ENCODE measurements at places on chromosomes 4 and X.

- DNase-seq: no peak
Measured at GRCh38 chrX:136322064-136322463, 21.3 kb downstream of the ADGRG4 start.

DNA sequence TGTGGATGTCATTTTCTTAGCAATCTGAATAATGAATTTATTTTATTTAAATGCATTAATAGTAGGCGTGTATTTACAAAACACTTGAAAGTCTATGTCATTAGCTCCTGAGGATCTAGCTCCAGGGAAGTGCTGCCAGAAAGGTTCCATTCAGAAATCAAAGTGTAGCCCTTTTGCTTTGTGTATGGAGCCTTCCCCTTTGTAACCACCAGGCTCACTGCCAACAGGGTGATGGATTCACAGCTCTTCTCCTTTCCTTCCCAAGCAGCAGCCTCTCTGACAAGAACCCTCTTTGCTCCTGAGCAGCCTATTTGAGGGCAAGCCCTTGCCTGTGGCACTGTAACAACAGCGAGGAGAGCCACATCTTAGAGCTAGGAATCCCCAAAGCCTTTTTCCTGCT is 286.0 kb upstream of the RASGEF1B start:
- DNase-seq: no peak

DNA sequence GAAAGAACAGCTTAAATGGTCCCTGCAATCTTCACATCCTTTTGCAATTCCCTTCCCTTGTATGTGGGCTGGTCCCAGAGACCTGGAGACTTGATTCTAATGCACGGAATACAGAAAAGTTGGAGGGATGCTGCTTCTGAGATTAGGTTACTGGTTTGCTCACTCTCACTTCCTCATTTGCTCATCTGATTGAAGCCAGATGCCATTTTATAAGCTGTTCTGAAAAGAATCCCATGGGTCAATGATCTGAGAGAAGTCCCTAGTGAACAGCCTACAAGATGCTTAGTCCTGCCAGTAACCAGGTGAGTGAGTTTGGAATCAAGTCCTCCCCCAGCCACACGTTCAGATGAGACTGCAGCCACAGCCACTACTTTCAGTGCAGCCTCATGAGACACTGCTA is 35.9 kb downstream of the MAGEA1 start:
- DNase-seq: no peak

DNA sequence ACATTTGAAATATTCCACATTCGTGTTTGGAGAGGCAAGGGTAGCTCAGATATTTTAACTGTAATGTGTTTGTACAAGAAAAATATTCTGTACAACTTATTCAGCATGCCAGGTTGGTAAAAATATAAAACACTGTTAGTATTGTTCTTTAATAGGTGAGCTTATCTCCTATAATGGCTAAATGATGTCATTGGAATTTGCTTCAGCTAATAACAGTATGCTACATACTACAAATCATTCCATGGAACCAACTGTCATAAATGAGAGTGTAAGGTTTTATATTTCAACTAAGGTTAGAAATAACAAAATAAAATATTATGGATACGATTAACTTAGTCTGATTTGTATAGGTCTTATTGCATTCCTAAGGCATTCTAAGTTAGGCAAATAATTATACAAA is 206.6 kb downstream of the ADGRL3 start:
- no peak for DNase-seq

GRCh38 chr4:73772363-73772762 is 32.0 kb downstream of the CXCL8 start:
- DNase-seq: no peak

DNA sequence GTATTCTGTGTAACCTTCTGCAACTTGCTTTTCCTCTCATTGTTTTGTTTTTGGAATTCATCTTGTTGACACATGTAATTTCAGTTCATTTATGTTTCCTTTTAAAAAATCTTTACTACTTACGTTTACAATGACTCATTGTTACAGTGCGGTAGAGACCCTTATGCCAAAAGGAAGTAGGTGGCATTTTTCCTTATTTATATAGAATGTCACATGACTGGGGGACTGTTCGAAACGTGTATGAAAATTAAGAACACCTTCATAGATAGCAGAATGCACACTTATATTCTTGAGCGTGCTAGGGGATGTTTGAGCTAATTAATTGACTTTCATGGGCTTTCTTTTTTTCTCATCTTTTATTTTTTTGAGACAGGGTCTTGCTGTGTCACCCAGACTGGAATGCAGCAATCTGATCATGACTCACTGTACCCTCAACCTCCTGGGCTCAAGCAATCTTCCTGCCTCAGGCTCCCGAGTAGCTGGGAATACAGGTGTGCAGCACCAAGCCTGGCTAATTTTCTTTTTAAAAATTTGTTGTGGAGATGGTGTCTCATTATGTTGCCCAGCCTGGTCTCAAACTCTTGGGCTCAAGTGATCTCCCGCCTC is 7.3 kb downstream of the REPS2 start:
- no peak for DNase-seq

- DNase-seq: no peak
Measured at GRCh38 chr4:171473155-171473554, 340.0 kb upstream of the GALNTL6 start.

- no peak for DNase-seq
Measured at GRCh38 chr4:53994382-53995102, 69.9 kb downstream of the CHIC2 start.

DNA sequence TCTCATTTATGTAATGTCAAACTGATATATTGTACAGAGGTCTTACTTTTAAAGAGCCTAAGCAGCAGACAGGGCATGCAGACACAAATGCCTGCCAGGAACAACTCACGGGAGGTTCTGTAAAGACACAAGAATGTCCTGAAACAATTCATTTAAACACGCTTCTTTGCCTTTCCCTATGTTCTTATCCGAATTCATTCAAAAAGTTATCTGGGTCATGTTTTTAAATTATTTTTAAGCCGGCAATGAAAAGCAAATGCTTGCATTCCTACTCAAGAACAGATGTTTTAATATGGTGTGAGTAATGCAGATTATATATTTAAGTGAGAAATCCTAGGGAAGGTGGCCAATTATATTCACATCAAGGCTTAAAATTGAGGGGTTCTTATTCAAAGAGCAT is 192.6 kb downstream of the PDGFC start:
- DNase-seq: no peak

GRCh38 chr4:8127051-8127826 is 31.4 kb downstream of the ABLIM2 start:
- DNase-seq: no peak

- DNase-seq: no peak
Measured at GRCh38 chr4:140019619-140020347, 134.2 kb downstream of the MAML3 start.

GRCh38 chr4:21410372-21410771 is 538.2 kb downstream of the KCNIP4 start:
- no peak for DNase-seq

All from ascending aorta (tissue), 2 donors.